ENCODE measurements at places on chromosomes 5 and 9. TPM values are rescaled to one million over a fixed set of nuclear protein-coding genes. Genes with fewer than 3 reads are reported as not detected.

The SH2D3C gene
- total RNA-seq, result 1.3 TPM

GRCh38 chr9:79300068-79300467 lies 271.7 kb upstream of the TLE4 start:
- no peak for DNase-seq

- no peak for DNase-seq
Observed at GRCh38 chr5:74589204-74590056, 51.1 kb downstream of the ENC1 start.

The PCDHGA12 gene
- 1.3 TPM for total RNA-seq

The PCDHA9 gene
- 0.46 TPM for total RNA-seq

DNA sequence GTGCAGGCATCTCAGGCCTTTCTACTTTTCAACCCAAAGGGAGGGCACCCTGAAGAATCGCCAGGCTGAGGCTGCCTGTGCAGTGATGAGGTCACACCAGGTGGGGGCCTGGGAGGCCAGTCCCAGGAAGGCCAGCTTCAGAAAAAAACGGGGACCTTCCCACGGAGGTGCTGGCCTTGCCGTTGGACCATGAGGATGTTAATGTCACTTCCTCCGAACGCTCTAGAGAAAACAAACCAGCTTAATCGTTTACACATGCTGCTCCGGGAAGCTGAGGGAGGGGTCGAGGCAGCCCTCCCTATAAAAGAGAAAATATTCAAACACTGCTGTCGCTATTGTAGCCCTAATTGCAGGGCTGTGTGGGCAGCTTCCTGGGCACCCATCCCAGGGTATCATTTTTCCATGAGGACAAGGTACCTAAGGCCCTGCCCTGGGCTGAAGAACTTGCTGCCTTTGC lies 27.0 kb downstream of the PTGES start:
- DNase-seq, result no peak

The C5orf52 gene
- not detected for total RNA-seq

GRCh38 chr9:80134487-80134886 lies 562.7 kb downstream of the TLE4 start:
- no peak for DNase-seq

The LMX1B gene
- total RNA-seq, result 0.85 TPM

DNA sequence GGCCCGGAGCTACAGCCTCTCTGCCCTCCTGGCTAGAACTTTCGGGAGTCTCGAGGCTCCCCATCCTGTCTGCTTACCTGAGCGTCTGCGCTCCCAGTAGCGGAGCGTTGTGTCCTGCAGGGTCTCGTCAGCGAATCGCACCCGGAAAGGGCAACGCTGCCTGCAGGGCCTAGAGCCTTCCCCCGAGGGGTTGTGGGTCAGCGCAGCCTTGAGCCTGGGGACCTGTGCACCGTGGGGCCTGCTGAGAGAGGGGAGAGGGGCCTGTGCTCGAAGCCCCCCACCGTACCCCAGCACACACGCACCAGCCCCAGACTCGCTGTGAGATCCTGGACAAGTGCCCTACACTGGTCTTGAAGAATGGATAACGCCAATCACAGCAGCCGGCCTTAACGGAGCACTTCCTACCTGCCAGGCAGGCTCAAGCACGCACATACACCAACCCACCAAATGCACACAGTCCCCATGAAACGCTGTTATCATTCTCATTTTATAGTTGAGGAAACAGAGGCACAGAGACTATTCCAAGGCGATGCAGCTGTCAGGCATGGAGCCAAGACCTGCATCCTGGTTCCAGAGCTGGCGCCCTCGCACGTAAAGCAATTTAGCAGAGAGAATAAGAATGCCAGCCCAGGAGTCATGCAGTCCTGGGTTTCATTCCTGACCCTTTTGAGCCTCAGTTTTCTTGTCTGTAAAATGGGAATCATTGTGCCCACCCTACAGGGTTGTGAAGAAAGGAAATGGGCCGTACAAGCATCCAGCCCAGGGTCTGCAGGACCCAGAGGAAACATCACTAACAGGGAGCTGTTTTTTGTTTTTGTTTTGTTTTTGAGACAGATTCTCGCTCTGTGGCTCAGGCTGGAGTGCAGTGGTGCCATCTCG lies 5.3 kb downstream of the C9orf50 start:
- DNase-seq, result no peak

DNA sequence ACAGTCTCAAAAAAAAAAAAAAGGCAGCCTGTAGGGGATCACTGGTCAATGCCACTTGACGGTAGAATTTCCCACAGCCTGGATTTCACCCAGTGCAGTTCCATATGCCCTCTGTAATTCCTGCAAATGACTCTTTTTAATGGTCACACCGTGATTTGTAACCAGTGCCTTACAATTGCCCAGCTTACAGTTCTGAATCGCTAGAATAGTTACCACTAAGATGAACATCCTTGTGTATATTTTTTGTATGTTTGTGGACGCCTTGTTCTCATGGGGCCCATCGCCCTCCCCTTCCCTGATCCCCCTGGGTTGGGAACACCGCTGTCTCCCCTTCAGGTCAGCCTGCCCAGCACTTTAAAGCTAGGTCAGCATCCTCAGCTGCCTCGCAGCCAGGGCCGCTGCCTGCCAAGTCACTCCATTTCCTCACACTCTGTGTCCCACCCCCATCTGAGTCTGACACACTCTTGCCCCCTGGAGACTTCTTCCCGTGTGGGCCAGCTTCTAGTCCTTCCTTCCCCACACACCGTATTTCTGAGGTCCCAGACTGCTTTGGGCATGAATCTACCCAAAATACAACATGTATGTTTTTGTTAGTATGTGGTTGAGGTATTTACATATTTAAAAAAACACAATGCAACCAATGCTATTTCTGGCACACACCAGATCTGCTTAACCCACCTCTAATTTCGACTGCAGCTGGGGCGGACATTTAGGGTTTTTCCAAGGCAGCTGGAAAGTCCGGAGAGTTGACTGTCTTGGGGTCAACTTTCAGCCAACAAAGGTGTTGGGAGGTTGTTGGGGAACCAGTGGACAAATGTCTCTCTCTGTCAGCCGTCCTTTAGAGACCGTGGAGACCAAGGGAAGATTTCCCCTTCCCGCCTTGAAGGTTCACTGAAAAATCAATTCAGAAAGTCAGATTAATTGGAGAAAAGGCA lies 120.5 kb upstream of the NEK6 start:
- DNase-seq, result no peak

- DNase-seq, result peak; percentile 61
Observed at GRCh38 chr5:127079994-127080491, 6.7 kb upstream of the C5orf63 start.

- DNase-seq, result no peak
Observed at GRCh38 chr9:79658926-79659325, 87.2 kb downstream of the TLE4 start.

The C9orf153 gene
- total RNA-seq, result not detected

- no peak for DNase-seq
Observed at GRCh38 chr5:84290161-84290560, 94.5 kb downstream of the EDIL3 start.

- DNase-seq, result peak; percentile 51
Observed at GRCh38 chr5:158313733-158314464, 455.0 kb upstream of the CLINT1 start.

DNA sequence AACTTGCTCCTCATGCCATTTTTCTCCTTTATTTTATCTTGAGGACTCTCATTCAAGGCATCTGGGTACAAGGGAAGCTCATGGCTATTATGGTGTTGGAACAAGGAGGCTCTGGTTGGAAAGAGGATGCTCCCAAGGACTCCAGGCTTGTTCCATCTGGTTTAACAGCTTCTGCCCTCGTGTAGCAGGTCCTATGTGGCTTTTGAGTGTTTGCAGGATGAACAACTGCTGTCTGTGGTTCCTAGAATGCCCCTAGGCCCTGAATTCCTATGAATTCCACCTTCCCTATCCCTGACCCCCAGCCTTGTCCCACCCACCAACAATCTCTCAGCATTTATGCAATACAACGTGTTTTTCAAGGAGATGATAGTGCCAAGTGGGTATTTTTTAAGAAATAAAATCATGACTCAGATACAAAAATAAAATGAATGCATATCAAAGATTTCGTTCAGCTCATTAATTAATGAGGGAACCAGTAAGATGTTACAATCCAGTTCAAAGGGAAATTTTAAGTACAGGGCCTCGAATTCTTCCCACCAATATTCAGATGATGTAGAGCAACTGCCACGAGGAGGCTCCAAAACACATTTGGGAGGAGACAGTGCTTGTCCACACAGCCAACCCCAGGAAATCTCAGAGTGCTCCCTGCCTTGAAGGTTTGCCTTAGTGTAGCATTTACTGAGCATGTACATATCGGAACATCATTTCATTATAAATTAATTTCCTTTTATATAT lies 182.0 kb downstream of the MUSK start:
- no peak for DNase-seq

DNA sequence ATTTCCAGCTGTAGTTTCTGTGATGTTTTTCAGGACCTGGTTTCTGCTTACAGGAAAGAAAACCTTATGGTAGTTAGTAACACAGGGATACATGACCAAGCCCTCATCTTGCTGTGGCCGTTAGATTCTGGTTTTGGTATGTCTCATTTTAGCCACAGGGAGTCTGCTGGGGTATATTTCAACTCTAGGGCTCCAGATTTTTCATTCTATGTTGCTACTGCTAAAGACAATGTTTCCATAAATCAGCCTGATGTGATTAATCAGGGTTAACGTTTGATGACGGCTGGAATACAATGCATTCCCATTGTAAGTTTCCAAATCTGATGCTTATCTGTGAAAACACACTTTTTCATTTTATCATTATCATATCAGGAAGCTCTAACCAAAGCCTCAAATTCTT lies 48.2 kb downstream of the P4HA2 start:
- no peak for DNase-seq

DNA sequence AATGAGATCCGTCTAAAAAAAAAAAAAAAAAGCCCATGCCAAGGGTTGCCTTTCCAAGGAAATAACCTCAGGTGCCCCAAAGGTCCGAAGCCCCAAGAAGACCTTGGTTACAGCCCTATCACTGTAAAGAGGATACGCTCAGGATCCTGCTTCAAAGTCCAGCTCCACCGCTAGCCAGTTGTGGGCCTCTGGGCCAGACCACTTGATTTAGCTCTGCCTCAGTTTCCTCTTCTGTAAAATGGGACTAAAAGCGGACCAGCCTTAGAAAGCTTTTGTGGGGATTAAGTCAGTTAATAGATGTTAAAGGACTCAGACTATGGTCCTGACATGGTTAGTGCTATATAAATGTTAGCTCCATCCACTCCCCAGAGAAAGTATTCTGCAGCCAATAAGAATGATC lies 48.7 kb upstream of the ORM1 start:
- no peak for DNase-seq

The CDH6 gene
- total RNA-seq, result 10.8 TPM

The SPATA31C1 gene
- total RNA-seq, result 0.15 TPM

The HRCT1 gene
- not detected for total RNA-seq

DNA sequence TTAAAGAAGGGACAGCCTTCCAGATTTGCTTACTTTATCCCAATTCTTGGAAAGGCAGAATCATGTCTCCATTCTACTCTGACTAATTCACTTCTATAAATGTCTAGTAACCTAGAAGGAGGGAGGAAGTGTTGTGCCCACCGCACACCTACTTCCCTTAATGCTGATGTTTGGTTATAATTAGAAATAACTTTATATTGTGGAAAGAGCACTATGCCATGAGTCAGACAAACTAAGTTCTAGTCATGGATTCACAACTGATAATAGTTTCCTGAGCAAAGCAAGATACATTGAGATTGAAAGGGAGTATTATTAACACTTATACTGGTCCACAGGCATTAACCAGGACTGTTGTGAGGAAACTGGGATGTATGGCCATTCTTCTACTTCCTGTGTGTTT lies 345.9 kb upstream of the RPS23 start:
- no peak for DNase-seq

DNA sequence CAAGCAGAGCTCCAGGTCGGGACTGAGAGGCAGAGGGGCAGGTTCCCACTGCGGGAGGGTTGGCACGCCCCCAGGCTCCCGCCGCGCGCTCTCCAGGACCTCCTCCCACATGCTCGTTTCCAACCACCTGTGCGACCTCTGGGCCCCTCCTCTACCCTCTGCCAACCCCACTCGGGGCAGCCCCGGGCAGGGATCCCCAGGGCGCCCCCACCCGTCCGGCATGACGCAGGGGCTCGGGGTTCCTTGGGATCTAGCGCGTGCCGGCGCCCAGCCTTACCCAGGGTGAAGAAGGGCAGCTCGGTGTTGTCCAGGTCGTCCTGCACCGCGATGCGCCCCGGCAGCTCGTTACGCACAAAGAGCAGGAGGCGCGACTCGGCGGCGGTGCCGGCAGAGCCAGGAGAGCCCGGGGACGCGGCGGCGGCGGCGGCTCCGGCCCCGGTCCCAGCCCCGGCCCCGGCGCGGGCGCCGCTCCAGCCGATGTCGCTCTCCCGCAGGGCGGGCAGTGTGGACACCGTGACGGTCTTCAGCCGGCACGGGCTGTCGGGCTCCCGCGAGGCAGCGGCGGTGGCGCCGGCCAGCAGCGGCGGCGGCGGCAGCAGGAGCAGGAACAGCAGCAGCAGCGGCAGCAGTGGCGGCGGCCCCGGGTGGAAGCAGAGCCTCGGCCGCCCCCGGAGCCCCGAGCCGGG lies 494 bp downstream of the ASTN2 start:
- peak; percentile 56 for DNase-seq

DNA sequence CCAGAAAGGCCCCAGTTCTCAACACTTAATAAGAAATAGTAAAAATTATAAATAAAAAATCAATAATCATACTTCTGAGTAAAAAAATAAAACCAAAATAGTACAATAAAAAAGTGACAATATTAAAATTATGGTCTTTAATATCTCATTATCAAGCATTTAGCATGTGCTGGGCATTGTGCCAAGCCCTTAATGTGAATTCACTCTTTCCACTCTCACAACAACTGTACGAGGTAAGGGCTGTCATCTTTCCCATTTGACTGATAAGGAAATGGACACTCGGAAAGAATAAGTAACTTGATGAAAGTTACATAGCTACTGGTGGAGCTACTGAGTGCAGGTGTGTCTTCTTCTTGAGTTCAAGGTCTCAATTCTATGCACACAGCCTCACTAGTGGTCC lies 43.6 kb downstream of the SEC61B start:
- DNase-seq, result no peak

GRCh38 chr9:71769175-71770161 lies 1.2 kb upstream of the CEMIP2 start:
- DNase-seq, result peak; percentile 94

DNA sequence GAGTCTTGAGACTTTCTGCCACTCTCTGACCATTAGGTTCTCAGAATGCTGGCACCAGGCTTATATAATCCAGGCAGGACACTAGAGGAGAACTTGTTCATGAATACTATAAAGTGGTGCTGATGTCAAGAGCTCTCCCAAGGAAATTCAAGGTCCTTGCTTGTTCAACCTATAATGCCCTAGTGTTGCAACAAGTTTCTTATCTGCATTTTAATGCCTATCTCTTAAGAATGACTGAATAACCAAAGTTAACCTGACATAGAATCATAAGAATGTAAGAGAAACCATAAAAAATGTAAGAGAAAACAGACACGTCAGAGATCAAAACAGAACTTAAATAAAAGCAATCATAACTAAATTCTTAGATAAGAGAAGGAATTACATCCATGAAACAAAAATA lies 640.8 kb upstream of the SGCD start:
- no peak for DNase-seq

The PCA3 gene
- total RNA-seq, result not detected

The TRPM3 gene
- total RNA-seq, result 7.7 TPM

The TMEM215 gene
- 0.33 TPM for total RNA-seq

The NMUR2 gene
- total RNA-seq, result not detected

Measured in H9 (cell line).